Cardiac muscle cell (in vitro differentiated cells and primary cell): ENCODE measurements at places on chromosomes 12 and 14.

- H3K27ac ChIP-seq = no peak overlapping the region
- no peaks in the 10 kb centered on the region for H3K4me1 ChIP-seq
- DNase-seq = peak; percentile 42
- H3K36me3 ChIP-seq = peaks cover 41% of the 10 kb centered on the region
- H3K27me3 ChIP-seq = no peaks in the 10 kb centered on the region
These were observed 14.6 kb downstream of the GNS start for GRCh38 chr12:64744422-64745258.

DNA sequence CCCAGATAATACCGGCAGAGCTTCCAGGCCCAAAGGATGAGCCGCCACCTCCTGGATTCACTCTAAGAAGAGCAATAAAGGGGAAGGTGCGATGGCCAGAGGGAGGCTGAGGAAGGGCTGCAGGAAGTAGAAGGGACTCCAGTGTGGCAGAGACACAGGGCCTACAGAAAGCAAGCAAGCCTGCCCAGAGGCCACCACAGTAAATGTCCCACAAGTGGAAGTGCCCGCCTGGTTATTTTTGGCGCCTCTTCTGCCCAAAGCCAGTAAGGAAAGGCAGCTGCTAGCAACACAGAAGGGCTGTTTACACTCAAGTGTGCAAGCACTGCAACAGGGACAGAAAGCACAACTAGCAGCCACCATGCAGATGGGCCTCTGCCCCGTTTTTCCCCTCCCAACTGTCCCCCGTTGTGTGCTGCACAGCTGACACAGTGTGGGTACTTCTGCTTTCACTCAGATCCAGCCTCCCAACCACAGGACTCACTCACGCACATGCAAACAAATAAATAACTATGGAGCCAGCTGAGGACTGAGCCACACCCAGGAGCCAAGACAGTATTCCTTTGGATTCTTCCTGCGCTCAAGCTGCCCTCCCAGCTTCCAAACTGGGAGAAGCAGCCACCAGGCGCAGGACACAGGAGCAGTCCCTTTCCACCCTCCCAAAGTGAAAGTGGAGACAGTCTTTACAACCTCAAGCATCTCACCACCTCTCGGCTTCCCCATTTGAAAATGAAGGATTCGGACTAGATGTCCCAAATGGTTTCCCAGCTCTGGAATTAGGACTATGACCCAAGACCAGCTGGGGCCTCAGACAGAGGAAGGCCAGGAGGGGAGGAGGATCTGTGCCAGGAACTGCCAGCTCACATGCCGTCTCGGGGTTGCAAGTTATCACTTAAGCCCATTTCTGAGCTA is 40.0 kb upstream of the PNMA1 start:
- H3K27me3 ChIP-seq = no peaks in the 10 kb centered on the region
- peak overlapping the region; percentile 84 for H3K27ac ChIP-seq
- H3K4me1 ChIP-seq = peaks cover 45% of the 10 kb centered on the region
- H3K4me3 ChIP-seq = no peak overlapping the region
- no peaks in the 10 kb centered on the region for H3K36me3 ChIP-seq

DNA sequence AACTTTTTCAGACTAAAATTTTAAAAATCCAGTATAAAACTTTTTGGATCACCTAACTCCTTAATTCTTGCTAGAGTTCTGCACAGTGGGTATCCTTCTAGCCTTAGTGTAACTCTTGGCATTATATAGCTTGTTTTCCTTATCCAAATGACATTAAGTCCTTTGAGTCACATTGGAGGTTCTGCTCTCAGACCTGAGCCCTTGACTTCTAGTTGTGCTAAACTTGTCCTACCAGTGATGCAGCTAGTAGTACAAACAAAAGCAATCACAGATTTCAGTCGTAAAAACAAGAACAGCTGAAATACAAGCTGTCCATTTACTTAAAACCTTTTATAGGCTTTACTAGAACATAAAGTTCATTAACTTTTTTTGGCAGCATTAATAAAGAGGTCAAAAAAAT is 10.5 kb downstream of the ZBTB1 start:
- H3K4me1 ChIP-seq = peaks cover 19% of the 10 kb centered on the region
- H3K36me3 ChIP-seq = no peaks in the 10 kb centered on the region
- no peaks in the 10 kb centered on the region for H3K27me3 ChIP-seq

GRCh38 chr14:95871531-95871930 is 5.1 kb upstream of the TUNAR start:
- DNase-seq = no peak
- no peaks in the 10 kb centered on the region for H3K36me3 ChIP-seq
- no peaks in the 10 kb centered on the region for H3K4me1 ChIP-seq
- no peak overlapping the region for H3K27ac ChIP-seq

DNA sequence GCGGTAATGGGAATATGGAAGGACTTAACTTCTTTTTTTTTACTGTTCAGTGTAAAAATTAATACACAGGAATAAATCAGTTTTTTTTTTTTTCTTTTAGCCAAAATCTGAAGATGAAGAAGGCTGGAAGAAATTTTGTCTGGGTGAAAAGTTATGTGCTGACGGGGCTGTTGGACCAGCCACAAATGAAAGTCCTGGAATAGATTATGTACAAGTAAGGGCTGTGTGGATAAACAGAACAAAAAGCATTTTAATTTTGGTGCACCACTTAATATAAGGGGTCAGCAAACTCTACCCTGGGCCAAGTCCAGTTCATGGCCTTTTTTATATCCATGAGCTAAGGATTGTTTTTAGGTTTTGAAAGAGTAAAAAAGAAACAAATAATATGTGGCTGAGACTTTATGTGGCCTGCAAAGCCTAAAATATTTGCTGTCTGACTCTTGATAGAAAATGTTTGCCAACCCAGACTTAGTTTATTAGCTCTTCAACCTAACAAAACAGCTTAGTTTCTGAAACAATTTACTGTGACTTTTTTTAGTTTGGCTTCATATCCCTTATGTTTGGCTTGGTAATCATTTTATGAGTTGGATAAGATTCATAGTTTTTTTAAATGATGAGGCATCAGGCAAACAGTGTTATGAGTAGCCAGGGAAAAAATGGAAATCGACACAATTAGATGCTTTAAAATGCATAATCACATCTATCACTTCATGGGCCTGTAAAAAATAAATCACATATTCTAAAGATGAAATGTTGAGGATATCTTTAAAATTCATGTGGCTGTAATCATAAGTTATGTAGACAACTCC is 8.4 kb downstream of the GEMIN2 start:
- no peak for DNase-seq
- H3K36me3 ChIP-seq = peaks cover 46% of the 10 kb centered on the region
- no peaks in the 10 kb centered on the region for H3K27me3 ChIP-seq
- H3K4me1 ChIP-seq = no peaks in the 10 kb centered on the region
- H3K27ac ChIP-seq = no peak overlapping the region

GRCh38 chr14:102088012-102088792 is 1.4 kb upstream of the HSP90AA1 start:
- no peak for DNase-seq
- peak overlapping the region; percentile 85 for H3K4me3 ChIP-seq
- peaks cover 25% of the 10 kb centered on the region for H3K4me1 ChIP-seq
- H3K27ac ChIP-seq = peak overlapping the region; percentile 98
